ENCODE measurements at places on chromosomes 12 and 14.

DNA sequence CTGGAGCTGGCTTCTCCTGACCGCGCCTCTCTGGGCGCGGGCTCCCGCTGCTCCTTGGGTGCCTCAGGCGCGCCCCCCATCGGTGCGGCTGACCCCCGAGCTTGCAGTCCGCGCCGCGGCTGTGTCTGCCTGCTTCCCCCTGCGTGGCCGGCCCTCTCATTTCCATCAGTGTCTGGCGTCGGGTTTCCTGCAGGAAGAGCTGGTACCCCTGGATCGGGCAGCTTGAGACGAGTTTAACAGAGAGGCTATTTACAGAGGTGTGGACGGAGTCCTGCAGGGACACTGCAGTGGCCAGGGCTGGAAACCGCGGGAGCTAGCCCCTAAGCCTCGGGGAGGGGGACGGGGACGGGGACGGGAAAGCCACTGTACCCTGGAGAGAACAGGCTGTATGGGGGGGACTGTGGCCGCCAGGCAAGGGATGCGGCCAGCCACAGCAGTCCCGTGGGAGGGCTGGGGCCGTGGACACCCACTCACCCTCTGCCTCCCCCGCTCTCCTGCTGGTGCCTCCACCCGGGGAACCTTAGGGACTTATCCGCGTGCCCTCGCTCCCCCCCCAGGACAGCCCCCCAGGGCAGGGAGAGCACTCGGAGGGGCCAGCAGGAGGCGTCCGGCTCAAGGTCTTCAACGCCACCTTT lies 3.7 kb upstream of the CACNA2D4 start:
- DNase-seq: no peak

DNA sequence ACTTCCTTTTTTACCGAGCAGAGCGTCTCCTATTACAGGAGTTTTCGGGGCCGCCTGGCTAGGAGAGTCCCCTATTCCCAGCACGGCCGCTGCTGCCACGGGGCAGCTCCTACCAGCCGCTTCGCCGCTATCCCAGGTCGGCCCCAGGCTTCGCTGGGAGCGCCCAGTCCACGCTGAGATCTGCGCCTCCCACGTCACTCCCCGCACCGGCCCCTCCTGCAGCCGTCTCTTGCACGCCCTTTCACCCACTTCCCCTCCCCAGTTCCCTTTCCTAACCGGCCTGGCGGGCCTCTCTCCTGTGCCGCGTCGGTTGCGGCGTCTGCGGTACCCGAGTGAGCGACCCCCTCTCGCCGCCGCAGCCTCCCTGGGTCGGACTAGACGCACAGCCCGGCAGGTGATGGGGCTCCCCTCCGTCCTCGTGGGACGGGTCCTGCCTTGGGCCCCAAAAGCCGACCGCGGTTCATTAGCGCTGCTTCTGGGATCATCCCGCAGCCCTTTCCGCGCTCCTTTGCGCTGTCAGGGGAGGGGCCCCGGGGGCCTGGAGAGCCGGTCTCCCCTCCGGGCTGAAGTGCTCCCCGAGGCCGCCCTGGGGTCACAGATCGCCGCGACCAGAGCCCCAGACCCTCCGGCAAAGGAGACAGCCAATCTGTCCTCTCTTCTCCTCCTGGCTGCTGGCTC lies 1318.4 kb downstream of the TMEM121 start:
- no peak for DNase-seq

- DNase-seq: no peak
Measured at GRCh38 chr12:123895451-123895850, 77.2 kb downstream of the CCDC92 start.

DNA sequence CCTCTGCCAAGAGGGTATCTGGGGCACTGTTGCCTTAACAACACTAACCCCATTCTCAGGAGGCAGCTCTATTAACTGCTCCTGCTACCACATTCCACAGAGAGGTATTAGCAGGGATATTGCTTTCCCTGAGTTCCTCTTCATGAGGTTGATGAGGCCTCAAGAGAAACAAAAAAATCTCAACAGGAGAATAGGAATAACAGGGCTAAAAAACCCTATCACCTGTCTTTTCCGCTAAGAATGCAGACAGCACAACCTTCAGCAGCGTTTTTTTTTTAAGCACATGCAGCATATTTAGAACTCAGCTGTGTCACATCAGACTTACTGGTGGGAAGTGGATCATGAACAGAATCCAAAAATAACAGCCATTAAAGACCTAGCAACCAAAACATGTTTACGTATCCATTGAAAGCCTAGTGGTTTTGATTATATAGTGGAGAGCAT lies 29.2 kb downstream of the ATF7 start:
- peak; percentile 29 for DNase-seq

- DNase-seq: no peak
Measured at GRCh38 chr12:25051656-25052195, 102.8 kb upstream of the BCAT1 start.

- DNase-seq: no peak
Measured at GRCh38 chr12:109113661-109114321, 2.6 kb upstream of the ACACB start.

DNA sequence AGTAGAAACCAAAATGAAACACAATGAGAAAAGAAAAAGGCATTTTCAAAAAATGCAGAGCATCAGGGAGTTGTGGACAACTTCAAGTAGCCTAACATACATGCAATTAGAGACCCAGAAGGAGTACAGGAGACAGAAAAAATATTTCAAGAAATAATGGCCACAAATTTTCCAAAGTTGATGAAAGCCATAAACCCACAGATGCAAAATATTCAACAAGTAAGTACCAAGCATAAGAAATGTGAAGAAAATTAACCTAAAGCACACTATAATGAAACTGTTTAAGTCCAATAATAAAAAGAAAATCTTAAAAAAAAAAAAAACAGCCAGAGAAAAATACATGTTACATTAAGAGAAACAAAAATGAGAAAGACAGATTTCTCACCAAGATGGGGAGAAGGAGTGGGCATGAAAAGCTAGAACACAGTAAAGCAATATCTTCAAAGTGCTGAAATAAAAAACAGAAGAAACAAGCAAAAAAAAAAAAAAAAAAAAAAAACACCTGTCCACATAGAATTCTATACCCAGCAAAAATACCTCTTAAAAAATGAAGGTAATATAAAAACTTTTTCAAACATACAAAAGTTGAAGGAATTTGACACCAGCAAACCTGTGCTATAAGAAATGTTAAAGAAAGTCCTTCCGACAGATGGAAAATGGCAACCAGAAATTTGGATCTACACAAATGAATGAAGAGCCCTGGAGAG lies 77.1 kb downstream of the PRKAB1 start:
- DNase-seq: no peak

DNA sequence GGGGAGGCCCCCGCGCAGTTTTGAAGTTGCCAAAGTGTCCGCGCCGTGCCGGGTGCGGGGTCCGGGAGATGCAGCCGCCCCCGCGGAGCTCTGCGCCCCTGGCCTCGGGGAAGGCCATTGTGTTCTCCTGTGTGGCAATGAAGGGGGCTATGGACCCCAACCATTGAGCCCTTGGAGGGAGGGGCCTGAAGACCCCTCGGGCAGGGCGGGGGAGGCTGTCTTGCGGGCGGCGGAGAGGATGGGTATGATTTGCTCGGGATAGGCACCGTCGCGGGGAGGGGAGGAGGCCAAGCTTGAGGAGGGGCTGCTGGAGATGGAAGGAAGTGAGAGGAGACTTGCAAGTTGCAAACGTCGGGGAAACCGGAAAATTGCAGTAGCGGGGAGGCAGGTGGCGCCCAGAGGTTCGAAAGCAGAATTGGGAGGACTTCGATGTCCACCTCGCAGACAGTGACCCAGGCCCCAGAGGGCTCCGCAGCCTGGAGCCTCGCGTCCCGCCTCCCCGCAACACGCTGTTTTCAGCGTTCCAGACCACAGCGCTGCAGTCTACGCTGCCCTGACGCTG lies 25.4 kb downstream of the BCL11B start:
- DNase-seq: no peak

DNA sequence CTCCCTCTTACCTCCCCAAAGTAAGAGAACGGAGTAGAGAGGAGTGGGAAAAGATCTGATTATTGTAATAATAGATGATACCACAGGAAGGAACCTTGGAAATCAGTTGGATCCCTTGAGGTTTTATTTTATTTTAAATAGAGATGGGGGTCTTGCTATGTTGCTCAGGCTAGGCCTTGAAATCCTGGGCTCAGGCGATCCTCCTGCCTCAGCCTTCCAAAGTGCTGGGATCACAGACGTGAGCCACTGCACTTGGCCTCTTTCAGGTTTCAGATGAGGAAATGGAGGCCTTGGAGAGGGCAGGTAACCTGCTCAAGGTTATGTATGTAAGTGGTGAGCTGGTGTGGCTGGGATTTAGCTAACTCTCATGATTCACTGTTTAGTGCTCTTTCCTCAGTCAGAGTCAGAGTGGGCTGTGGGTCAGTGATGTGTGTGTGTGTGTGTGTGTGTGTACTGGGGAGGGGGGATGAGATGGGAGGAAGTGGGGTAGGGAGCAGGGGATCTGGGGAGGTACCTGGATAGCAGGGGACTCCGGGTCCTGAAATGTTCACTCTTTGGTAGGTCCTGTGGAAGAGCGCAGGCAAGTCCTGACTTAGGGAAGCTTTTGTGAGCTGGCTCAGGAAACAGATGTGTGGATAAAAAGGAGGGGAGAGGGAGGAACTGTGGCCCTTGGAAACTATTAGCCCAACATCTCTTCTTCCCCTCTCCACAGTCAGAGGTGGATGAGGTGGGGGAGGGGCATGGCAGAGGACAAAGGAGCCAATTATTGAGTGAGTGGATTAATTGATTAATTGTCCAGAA lies 4.7 kb upstream of the CISTR start:
- DNase-seq: no peak

DNA sequence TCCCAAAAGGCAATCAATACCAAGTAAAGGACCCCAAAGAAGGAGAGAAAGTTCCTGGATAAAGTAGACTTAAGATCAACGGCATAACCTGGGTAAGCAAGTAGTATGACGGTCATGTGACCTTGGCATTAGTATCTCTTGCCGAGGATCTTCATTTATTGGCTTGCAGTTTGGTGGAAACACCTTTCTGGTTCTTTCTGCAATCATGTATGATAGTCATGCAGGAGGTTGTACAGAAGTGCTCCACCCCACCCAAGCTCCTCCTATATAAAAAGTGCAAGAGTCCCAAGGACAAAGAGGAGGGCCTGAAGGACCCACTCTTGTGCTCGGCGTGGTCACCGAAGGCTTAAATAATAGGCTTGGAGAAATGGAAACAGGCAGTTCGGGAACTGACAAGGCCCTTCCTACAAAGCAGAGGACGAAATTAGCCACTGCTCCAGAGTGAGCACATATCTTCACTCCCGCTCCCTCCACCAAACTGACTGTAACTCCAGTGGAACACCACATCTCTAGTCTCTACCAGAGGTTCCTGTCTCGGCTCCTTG lies 750 bp downstream of the CS start:
- no peak for DNase-seq

DNA sequence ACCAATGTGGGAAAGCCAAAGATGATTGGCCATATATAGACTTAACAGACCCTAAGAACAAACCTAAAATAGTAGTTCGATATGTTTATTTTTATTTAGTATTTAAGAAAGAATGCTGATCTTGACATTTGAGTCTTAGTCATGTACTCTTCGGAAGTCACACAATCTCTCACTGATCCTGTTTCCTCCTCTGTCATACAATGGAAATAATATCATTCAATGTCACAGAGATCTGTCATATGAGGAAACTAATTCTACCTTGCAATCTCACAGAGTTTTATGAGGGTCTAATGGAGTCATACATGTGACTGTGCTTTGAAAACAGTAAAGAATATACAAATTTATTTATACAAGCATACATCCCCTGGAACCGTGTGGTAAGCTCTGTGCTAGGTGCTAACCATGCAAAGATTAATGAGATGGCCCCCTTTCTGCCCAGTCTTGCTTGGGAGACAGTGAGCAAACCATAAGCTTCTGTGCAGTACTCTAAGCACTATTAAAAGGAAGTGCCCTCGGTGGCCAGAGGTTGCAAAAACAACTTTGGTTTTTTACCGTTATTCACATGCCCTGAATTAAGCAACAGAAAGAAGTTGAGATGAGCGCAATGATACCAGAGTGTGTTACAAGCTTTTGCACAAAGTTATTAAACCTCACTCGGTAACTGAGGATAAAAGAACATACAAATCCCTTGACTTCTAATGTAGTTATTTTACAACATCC lies 1.7 kb upstream of the LIN7A start:
- DNase-seq: peak; percentile 19

DNA sequence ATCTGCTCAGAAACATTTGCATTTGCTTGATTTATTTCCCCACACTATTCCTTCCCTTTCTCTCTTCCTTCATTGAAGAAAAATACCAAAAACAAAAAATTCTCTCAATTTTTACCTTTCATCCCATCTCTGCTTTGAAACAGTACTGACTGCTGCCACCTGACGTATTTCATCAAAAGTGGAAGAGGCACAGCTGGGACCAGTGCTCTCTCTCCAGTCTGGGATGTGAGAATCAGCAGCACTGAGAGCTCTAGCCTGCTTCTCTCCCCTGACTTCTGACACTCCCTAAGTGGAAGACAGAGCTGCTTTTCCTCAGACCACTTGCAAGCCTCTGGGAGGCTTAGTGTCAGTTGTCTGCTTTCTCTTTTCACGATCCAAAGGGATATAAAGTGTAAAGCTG lies 36.9 kb downstream of the TTLL5 start:
- DNase-seq: no peak

DNA sequence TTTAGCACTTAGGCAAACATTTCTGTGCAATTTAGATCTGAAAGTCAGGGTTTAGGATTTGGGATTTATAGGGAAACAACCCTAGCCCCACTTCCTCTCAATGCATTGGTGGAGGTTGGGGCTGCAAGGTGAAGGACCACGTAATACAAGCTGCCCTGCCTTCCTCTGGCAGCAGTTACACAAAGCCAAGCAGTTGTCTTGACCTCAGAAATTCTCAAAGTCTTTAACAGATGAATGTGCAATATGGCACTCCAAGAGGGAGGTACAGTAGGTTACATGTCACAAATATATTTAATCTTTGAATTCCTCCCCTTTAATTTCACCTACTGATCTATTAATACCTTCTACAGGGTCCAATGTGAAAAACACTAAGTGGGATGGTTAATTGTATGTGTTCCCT lies 23.9 kb downstream of the IFNG-AS1 start:
- DNase-seq: no peak

- DNase-seq: peak; percentile 85
Measured at GRCh38 chr12:18690653-18691052, 47.2 kb downstream of the PLCZ1 start.

Measured in brain microvascular endothelial cell (primary cell).